Mesenteric fat pad (tissue), 1 donor: ENCODE measurements at places on chromosomes 6 and 20. TPM values are rescaled to one million over a fixed set of nuclear protein-coding genes. Genes with fewer than 3 reads are reported as not detected.

GDAP1L1 gene
- total RNA-seq = not detected

OPRM1 gene
- not detected for total RNA-seq

UBE2V1 gene
- total RNA-seq = 89.0 TPM

IL17A gene
- total RNA-seq = not detected

SLC4A11 gene
- total RNA-seq = 1.2 TPM

FNDC11 gene
- total RNA-seq = 0.13 TPM

MCCD1 gene
- not detected for total RNA-seq

GGTLC1 gene
- total RNA-seq = not detected

PTPRT gene
- not detected for total RNA-seq

FAM83D gene
- 0.71 TPM for total RNA-seq

MEP1A gene
- 0.35 TPM for total RNA-seq

BEND6 gene
- 0.90 TPM for total RNA-seq

ZNF311 gene
- 0.64 TPM for total RNA-seq

SNAI1 gene
- total RNA-seq = 19.1 TPM

RAD21L1 gene
- total RNA-seq = not detected

XRN2 gene
- 55.1 TPM for total RNA-seq

NUS1 gene
- 36.8 TPM for total RNA-seq

CNKSR3 gene
- 9.9 TPM for total RNA-seq

NFKBIE gene
- total RNA-seq = 6.6 TPM

FAM209B gene
- total RNA-seq = 0.51 TPM

SYNE1 gene
- total RNA-seq = 84.2 TPM

ZSCAN26 gene
- total RNA-seq = 5.9 TPM

ACTL10 gene
- 0.93 TPM for total RNA-seq

NOX3 gene
- not detected for total RNA-seq

KCNK5 gene
- total RNA-seq = 0.87 TPM

UNC5CL gene
- total RNA-seq = 0.48 TPM

WFDC11 gene
- total RNA-seq = not detected

PTGIS gene
- 124 TPM for total RNA-seq

SLC22A2 gene
- total RNA-seq = not detected

KHDRBS2 gene
- not detected for total RNA-seq

ATP6V1G2 gene
- total RNA-seq = 1.1 TPM

POM121L2 gene
- not detected for total RNA-seq

LY6G6D gene
- total RNA-seq = not detected

DLL1 gene
- 23.8 TPM for total RNA-seq
